ENCODE measurements at places on chromosomes 4 and X.

DNA sequence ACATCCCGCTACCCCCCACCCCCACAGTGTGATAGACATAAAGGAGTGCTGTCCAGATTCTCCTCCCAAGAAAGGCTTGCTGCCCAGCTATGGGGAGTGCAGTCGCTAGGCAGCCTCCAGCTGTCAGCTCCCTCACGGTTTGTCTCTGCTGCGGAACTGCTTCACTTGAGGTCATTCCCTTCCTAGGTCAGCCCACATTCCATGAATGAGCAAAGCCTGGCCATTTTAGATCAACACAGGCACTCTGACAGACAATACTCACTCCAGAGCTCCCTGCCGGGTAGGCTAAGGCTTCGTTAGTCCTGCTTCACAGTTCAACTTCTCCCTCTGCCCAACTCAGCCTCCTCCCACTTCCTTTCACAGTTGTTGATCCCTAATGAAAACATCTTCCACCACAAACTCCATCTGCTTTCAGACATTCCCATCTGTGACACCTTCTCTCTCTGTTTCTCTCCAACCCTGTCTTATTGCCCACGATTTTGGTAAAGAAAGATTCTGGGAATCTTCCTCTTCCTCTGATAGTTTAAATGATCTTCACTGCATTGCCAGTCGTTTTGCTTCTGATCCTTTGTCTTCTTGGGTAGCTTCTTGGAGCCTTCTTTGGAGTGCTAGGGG is 318.9 kb upstream of the F9 start:
- DNase-seq, result no peak

- DNase-seq, result no peak
Measured at GRCh38 chrX:12919051-12919450, 12.6 kb downstream of the TLR8 start.

GRCh38 chr4:176939445-176939844 is 146.7 kb upstream of the VEGFC start:
- no peak for DNase-seq

DNA sequence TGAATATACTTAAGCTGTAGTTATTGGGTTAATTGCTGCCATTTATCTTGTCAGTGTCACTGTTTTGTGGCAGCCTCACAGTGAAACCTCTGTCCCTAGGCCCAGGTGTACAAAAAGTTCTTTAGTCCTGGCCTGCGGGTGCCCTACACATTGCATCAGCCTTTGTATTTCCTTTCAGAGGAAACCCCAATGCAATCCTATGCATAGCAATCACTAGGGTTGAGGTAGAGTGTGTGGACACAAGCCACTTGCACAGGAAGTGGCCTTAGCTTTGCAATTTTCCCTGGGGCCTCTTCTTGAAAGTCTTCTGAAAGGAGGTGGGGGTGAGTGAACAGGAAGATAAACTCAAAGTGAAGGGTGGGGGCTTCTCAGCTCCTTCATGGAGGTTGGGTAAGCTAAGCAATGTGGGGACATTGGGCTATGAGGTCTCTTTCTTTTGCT is 27.8 kb downstream of the VSIG4 start:
- no peak for DNase-seq

DNA sequence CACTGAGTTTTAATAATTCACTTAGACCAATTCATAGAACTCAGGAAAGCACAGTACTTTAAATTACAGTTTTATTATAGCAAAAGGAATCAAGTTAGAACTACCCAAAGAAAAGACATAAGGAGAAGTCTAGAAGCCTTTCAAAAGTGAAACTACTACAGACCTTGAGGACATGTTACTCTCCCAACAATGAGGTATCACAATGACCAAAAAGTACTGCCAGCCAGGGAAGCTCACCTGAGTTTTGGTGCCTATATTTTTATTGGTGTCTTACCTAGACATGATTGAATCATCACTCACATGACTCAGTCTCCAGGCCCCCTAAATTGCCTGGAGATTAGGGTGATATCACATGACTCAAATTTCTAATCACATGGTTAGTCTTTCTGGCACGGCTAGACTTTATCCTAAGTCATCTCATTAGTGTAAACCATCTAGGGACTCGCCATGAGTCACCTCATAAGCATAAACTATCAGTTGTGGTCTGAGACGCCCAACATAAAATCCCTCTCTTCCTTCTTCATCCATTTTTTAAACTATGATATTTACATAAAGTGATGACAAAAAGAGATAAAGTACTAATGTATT is 372.3 kb downstream of the TMA16 start:
- DNase-seq, result no peak

- DNase-seq, result no peak
Measured at GRCh38 chr4:128536746-128537145, 249.1 kb upstream of the PGRMC2 start.

DNA sequence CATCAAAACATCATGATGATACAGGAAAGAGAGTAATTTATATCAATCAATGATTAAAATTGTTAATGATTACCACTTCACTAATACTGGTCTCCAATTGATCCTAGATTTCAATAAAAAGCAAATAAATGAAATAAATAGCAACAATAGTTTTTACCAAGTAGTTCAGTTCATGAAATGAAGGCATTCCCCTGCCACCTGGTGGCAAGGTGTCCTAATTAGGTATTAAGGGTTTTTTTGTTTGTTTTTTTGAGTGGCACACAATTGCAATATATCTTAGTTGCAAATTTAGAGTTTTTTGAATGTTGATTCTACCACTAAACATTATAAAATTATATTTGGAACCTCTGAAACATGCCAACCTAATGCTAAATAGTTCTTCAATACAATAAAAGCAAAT is 157.4 kb upstream of the PDE5A start:
- DNase-seq, result no peak

DNA sequence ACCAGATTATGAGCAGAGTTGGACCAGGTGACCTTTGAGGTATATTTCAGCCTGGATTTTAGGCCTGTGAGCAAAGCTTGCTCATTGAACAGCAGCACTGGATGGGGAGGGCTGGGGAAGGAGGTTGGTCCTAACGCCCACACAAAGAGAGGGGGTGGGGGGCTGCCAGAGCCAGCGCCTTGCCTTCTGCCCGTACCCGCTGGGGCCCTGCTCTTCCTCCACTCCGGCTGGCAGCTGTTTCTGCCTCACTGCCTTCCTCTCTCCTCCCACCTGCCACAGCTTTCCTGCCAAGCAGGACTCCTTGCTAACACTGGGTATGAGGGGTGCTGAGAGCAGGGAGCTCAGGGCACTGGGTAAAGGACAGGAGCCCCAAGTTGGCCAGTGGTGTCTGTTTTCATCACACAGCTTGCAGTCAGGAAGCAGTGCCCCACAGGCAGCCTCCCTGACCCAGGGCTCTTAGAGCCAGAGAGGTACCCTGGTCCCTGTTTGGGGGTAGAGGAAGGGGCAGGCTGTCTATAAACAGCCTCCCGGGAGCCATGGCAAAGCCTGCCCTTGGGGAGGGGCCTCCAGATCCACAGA is 6.1 kb downstream of the NALF2 start:
- DNase-seq, result no peak

Data from BE2C (cell line).